ENCODE measurements at places on chromosomes 7 and 10. TPM values are rescaled to one million over a fixed set of nuclear protein-coding genes. Genes with fewer than 3 reads are reported as not detected.

GRCh38 chr7:11591943-11592342 lies 240.1 kb downstream of the THSD7A start:
- no peak for DNase-seq

- DNase-seq: no peak
Observed at GRCh38 chr10:46094931-46095750, 49.1 kb upstream of the MSMB start.

DNA sequence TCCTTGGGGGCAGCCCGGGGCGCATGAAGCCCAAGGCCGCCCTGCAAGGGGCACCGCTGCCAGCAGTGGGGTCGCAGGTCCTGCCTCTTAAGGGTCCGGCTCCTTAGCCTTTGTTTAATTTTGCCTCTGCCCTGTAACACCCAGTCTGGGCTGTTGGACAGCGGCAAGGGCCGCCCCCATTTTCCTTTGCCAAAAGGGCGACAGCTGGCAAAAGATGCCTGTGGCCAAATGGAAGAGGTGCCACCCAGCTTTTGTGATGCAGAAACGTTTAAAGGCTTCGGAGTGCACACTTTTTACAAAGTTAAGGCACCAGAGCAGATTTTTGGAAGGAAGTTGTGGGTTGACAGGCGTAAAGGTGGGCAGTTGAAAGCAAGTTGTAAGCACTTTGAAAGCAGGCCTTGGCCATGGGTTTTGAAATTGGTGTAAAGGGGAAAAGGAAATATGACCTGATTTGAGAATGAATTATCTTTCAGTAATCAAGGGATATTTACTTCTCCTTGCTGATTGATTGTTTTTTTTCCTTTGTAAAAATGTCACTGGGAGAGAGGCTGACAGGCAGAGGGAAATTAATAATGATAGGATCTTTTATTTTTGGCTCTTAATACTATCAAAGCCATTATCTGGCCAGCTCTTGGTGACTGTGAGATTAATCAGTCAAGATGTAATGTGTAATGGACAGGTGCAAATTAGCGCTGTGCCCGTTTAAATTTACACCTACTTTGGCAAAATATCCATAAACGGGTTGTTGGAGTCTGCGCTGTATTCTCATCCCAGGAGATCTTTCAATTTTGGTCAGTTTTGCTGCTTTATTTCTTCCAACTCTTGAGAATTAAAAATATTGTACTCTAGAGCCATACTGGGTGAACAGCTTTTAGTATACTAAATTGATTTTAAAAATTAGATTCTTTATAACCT lies 1.2 kb downstream of the CASD1 start:
- peak; percentile 59 for DNase-seq

DNA sequence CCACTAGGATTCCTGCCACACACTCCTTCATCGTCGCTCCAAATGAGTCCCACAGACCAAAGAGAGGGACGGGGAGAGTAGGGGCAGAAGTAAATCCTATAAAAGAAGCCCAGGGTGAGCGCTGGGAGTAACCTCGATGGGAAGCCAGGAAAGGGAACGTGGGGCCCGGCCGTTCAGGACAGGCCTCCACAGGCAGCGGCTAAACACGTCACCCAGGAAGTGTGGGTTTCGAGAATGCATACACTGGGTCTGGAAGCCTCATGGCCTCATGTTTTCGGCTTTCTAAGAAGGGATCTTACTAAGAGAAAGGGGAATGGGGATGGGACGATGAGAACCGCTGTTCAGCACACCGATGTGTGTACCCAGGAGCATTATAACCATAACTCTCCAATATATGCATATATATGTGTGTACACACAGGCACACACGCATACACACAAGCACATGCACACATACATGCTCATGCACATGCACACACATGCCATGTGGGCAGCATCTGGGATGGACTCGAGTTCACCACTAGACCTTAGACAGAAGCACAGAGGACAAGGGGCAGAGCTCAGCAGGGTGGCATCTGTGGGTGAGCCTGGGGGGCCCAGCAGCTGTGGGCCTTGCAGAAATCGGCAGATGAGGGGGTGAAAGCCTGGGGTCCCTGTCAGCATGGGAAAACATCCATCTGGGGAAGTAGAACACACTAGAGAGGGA lies 14.8 kb upstream of the CNPY1 start:
- no peak for DNase-seq

GRCh38 chr10:29608062-29608461 lies 26.7 kb downstream of the SVIL start:
- DNase-seq: no peak

GRCh38 chr10:11345224-11346054 lies 266.0 kb downstream of the USP6NL start:
- peak; percentile 67 for DNase-seq

Gene SCART1
- 2.2 TPM for total RNA-seq

GRCh38 chr7:150432915-150433892 lies 17.2 kb upstream of the GIMAP8 start:
- no peak for DNase-seq

DNA sequence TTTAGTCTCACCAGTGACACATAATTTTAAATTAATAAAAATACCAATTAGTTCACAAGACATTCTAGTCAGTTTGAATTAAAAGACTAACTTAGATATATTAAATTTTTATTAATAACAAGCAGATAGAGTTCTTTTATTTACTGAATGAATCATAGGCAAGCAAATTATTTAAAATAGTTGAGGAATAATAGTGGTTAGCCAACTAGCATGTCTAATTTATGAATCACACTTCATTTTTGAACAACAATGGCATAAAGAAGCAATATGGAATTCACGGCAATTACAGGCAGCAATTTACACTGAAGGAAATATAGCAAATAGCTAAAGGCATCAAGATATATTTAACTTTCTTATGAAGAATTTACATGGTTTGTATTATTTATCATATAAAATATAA lies 187.0 kb upstream of the SLC26A5 start:
- DNase-seq: no peak

- DNase-seq: no peak
Observed at GRCh38 chr10:127840884-127841283, 51.9 kb downstream of the CLRN3 start.

Gene ACTL6B
- 0.13 TPM for total RNA-seq

Gene ITPRID1
- total RNA-seq: 0.05 TPM

Gene SMKR1
- 3.5 TPM for total RNA-seq

Gene KLF14
- not detected for total RNA-seq

GRCh38 chr10:29109707-29110571 lies 178.9 kb upstream of the LYZL1 start:
- DNase-seq: no peak

DNA sequence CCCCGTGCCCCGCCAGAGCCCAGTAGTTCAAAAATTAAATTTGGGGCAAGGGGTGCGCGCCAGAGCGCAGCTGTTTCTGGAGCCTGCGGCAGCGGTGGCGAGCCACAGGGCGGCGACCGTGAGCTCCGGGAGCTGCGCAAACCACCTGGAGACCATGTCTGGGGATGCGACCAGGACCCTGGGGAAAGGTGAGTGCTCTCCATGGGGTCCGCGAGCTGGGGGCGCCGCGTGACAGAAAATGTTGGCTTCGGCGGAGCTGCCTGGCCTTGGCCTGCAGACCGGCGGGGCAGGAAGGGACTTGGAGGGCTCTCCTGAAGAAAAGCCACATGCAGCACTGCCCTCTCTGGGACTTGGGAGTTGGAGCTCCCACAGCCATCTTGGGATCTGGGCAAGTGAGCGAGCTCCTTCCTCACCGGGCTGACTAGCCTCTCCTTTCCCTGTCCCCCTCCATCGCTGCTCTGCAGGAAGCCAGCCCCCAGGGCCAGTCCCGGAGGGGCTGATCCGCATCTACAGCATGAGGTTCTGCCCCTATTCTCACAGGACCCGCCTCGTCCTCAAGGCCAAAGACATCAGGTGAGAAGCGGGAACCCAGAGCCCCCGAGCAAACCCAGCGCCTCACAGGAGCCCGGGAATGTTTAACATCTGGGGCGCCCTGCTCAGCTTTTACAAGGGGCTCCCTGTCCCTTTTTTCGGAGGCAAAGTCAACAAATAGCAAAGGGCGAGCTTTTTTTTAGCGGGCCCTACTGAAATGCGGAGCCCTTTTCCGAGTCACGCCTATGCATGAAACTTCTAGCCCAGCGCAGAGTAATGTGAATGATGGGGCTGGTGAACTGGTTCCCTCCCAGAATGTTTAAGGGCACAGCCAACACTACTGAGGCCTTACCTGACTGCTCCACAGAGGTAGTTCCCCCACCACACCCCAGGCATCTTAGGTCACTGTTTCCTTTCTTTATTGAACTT lies 6.1 kb downstream of the GSTO2 start:
- DNase-seq: peak; percentile 76

DNA sequence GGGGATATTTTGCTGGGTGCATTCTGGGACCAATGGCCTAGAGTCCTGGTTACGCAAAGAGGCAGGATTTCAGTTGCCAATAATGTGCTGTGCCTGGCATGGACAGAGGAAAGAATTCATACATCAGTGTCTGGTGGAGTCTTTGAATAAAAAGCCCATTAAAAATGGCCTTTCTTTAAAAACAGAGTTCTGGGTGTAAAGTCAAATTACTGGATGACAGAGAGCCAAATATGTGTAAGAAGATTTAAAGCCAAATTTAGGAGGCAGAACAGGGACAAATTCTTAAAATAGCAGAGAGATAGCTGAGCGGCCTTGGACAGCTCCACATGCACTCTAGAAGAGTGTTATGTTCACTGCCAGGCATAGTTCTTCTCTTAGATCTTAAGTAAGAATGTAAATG lies 60.8 kb upstream of the MEOX2 start:
- DNase-seq: no peak

Gene SLC26A4
- total RNA-seq: not detected

- DNase-seq: no peak
Observed at GRCh38 chr10:133070405-133070804, 17.3 kb upstream of the ADGRA1 start.

- DNase-seq: no peak
Observed at GRCh38 chr7:90485734-90486316, 16.4 kb downstream of the PTTG1IP2 start.

Gene SFRP4
- not detected for total RNA-seq

- peak; percentile 42 for DNase-seq
Observed at GRCh38 chr10:132606536-132607316, 69.1 kb downstream of the INPP5A start.

GRCh38 chr7:26531926-26532325 lies 240.3 kb downstream of the SNX10 start:
- DNase-seq: no peak
